H9 (cell line): ENCODE measurements at places on chromosomes 2 and 18.

GRCh38 chr18:62596145-62597005 is 73.5 kb downstream of the ZCCHC2 start:
- DNase-seq = no peak

DNA sequence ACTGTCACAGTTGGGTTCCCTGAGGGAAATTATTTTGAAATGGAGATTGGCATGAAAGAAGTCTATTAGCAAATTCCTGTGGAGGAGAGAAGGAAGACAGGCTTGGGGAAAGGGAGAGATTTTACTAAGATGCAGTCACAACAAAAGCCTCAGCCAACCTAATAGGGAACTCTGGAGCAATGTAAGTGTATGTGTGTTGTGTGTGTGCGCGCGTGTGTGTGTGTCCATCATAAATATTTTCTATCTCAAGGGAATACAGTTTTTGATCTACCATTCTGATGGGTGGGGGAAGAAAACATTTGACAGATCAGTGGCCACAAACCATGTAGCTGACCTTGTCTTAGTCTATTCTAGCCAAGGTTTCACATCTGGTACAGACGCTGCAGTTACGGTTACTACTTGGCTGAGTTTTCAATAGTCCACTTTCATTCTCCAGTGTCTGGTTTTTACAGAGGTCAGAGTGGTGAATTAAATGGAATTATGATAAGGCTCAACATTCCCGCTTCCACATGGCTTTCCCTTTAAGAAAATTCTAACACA is 72.6 kb downstream of the MREG start:
- DNase-seq = no peak

GRCh38 chr18:46220116-46220515 is 115.9 kb downstream of the HAUS1 start:
- no peak for DNase-seq

GRCh38 chr2:198173242-198173641 is 368.8 kb downstream of the PLCL1 start:
- DNase-seq = no peak

GRCh38 chr2:96869822-96870625 is at the start of gene SEMA4C:
SEMA4C (minus strand) TSS chr2:96870080; CDS start chr2:96867886, 2,194 bp downstream.
- DNase-seq = no peak

DNA sequence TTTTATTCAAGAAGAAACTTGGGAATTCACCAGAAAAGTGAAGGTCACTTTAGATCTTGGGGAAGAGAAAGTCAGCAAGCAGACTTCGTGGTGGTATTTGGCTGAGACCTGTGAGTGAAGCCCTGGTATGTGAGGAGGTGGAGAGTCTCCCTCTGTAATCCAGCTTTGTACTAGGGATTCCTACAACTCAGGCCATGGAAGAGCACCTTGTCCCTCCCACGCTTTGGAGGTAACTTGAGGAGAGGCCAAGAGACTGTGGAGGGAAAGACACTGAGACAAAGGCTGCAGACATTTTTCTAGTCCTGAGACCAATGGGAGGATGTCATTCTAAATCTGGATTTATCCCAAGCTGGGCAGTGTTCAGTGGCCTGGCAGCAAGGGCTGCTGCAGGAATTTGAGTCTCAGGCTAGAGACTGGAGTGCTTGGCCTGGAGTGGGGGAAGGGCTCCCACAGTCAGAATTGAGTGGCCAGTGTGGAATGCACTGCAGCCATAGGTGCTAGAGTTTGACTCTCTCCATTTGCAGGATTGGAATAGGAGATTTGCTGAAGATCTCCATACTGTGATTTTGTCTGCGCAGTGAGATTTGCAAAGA is 219.0 kb downstream of the ACTR3 start:
- peak; percentile 34 for DNase-seq

DNA sequence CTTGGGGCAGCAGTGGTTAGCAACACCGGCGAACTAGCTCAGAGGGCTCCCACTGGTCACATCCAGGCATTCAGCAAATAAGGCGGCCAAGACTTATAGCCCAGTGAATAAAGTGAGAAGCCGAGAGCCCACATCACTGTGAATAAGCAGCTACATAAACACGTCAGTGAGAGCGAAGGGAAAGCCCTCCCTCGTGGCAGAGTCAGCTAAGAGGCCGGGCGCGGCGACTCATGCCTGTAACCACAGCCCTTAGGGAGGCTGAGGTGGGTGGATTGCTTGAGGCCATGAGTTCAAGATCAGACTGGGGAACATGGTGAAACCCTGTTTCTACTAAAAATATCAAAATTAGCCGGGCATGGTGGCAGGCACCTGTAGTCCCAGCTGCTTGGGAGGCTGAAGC is 5.2 kb downstream of the D2HGDH start:
- DNase-seq = no peak

- no peak for DNase-seq
Observed at GRCh38 chr18:48863432-48864065, 87.2 kb downstream of the SMAD7 start.

DNA sequence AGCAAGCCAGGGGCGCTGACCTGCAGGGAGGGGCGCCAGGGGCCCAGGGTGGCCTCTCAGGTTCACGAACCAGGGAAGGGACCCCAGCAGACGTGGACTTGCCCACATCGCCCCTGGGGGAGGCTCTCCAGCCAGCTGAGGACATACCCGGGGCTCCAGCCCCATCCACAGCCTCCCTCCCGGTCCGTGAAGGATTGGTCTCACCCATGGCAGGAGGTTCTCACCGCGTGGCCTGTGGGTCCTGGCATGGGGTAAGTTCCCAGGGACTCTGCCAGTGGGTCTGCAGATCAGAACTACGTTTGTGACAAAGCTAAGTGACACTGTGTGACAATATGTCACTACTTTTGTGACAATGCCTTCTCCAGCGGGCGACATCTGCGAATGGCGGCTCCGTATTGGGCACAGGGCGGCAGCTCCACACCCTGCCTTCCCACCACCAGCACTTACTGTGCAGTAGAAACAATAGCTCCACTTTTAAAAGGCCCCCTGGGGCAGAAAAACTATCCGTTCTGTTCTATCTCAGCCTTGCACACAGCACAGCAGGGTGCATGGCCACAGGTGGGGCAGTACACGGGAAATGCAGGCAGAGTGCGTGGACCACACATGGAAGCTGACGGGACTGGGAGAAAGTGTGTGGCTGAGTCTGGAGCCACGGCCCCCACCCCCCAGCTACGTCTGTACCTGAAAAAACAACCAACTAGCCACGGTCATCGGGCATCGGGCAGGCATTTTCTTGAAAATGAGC is 65.2 kb upstream of the CTDP1 start:
- no peak for DNase-seq

DNA sequence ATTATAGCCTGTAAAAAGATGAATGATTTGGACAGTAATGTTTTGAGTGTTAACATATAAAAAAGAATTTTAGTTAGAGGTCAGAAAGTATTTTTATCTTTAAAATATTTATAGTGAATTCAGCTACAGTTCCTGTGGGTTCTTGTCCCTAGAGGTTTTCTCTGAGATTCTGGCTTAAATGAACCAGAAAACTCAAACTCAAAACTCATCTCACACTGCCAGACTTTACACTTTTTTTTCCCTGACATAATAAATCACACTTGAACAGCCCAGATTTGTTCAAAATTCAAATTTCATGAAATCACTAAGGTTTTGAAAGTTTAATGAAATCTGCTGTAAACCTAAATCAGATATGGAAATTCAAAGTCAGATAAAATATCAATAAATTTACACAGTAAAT is 92.3 kb downstream of the KCNH7 start:
- DNase-seq = no peak

DNA sequence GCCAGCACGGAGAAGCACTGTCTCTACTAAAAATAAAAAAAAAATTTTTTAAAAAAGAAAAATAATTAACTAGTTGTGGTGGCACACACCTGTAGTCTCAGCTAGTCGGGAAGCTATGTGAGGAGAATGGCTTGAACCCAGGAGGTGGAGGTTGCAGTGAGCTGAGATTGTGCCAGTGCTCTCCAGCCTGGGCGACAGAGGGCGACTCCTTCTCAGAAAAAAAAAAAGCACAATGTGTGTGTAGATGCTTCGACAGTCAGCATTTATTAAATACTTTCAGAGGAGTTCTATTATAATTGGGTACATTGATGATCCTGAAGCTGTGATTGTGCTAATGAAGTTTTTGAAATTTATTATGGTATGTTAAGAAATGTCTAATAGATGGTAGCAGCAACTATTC is 46.5 kb downstream of the XIRP2 start:
- DNase-seq = no peak

DNA sequence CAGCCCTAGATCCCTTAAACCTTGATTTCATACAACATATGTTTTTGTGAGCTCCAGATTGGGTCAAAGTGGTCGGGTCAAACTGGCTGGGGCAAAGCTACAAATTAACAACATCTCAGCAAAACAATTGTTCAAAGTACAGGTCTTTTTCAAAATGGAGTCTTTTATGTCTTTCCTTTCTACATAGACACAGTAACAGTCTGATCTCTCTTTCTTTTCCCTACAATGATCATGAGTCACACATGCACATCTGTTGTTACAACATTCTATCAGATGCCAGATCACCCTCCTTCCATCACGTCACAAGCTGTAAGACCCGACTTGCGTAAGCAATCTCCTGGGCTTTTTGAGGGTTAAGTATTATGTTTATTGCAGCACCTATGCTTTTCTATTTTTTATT is 55.1 kb downstream of the RHOB start:
- DNase-seq = no peak

DNA sequence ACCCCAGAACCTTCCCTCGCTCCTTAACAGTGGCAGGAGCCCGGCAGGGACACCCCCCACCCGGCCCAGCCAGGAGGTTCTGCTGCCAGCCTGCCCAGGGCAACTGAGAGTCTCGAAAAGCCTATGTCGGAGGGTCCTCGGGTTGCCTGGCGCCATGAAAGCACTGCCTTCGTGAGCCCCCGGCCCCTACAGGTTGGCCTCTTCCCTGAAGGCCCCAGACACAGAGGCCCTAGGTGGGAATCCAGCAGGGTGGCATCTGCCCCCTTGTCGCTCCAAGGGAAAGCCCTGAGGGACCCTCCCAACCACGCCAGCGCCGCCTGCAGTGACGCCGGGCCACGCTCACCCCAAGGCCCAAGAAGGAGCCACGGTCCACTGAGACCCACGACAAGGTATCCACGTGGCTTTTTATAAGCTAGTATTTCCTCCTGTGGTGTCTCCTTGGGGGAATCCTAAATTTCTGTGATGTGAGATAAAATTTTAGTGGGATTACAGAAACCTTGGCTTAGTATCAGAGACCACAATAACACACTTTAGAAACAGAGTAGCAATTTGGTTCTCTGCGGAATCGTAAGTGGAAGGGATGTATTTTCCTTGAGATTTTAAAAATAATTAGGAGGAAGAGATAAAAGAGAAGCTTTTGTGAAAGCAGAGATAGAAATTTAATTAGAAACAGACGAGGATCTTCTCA is 138.9 kb downstream of the HDAC4 start:
- no peak for DNase-seq

GRCh38 chr2:146262606-146263005 is 1582.2 kb upstream of the ACVR2A start:
- DNase-seq = no peak

DNA sequence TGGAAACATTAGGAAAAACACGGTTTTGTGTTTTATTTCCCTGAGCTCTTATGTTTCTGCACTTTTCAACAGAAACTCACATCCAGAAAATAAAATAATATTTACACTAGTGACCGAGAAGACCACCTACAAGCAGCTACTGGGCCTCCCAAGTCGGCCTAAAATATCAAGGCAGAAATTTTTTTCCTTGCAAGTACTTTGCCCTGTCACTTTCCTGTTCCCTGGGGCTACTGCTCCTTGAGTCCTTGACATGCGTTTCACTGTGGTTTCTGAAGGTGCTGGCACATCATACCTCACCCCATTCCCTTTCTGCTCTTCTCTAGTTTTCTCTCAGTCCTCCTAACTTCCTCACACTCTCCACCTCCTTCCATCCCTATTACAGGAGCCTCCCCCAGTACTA is 279.1 kb downstream of the AGPS start:
- DNase-seq = no peak

DNA sequence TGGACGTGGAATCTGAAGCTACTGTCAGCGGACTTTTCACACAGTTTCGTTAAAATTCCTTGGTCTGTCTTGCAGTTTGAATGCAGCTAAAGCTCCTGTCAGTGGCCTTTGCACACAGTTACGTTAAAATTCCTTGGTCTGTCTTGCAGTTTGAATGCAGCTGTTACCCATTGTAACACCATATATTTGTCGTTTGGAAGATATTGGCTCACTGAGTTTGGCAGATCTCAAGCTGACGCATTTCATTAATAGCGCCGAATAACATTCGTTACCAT is 1.0 kb downstream of the LIMS1 start:
- DNase-seq = no peak

GRCh38 chr18:57841568-57841967 is 38.5 kb upstream of the ATP8B1 start:
- DNase-seq = no peak

DNA sequence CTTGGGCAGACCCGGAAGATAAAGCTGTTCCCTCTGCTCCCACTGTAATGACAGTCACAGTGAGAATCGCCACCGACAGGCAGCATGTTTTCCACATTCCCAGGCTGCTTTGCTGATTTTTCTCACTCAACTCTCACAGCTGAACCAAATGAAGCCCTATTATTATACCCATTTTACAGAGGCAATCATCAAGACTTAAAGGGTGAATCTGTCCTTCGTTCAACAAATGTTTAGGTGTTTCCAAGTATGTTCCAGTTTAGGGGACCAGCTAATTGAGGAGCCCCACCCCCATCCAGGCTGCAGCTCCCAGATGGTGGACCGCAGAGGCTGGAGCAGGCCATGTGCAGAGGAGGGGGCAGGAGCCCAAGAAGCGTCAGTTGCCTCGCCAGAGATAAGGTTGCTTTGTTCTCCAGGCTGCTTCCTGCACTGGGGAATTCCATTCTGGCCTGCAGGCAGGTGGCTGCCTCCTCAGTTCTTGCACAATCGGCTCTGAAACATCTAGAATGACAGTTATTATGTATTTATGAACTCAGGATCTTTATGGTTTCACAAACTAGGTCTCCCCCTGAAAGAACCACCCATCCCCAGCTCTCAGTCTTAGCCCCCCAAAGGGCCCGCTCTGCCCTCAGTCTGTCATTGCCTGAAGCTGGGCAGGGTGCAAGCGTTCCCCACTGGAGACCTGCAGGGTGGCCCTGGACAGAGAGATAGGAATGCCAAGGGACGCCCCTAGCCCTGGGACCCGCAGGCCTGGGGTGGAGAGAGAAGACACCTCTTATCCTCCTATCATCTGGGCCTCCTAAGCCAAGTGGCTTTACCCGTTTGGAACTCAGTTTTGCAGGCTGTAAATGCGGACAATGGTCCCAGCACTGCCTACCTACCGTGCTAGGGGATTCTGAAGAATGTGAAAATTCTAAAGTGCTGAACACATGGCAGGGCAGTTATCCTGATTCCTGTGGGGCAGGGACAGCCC is 49.1 kb upstream of the MYCN start:
- DNase-seq = peak; percentile 49

- no peak for DNase-seq
Observed at GRCh38 chr18:2391470-2391869, 179.8 kb downstream of the METTL4 start.

GRCh38 chr2:43218155-43218701 is 8.2 kb downstream of the ZFP36L2 start:
- DNase-seq = no peak

DNA sequence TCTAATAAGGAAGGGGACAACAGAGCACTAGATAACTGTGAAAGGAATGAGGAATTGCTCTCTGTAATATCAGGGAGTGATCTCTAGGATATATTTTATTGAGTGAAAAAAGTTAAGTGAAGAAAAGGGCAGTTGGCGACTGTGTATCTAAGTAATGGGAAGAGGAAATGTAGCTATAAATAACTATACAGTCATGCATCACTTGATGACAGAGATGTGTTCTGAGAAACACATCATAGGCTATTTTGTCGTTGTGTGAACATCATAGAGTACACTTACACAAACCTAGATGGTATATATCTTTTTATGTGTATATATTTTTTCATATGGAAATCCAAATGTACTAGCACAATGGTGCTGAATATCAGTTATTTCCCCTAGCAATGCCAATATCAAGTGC is 329.3 kb downstream of the TXNL1 start:
- DNase-seq = no peak

GRCh38 chr18:9104244-9104901 is 1.9 kb downstream of the NDUFV2 start:
- DNase-seq = no peak
